ENCODE measurements at places on chromosomes 4 and X.

DNA sequence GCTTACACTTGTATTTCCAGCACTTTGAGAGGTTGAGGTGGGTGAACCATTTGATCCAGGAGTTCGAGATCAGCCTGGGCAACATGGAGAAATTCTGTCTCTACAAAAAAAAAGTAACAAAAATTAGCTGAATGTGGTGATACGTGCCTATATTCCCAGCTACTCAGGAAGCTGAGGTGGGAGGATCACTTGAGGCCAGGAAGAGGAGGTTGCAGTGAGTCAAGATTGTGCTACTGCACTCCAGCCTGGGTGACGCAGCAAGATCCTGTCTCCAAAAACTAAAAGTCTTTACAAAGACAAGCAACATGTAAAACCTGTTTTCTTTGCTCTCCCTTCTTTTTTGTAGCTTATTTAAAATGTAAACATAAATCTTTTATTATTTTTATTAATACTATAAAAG is 1156.1 kb downstream of the FAT4 start:
- no peak for DNase-seq

- DNase-seq: no peak
Measured at GRCh38 chrX:39764441-39764914, 333.3 kb downstream of the BCOR start.

- no peak for DNase-seq
Measured at GRCh38 chr4:184924516-184924915, 93.8 kb upstream of the HELT start.

- no peak for DNase-seq
Measured at GRCh38 chr4:41146716-41147506, 67.4 kb downstream of the APBB2 start.

- DNase-seq: no peak
Measured at GRCh38 chr4:156609421-156609820, 362.2 kb downstream of the PDGFC start.

GRCh38 chr4:158796370-158797140 is 27.7 kb downstream of the FNIP2 start:
- DNase-seq: no peak

GRCh38 chr4:162700815-162701361 is 465.8 kb downstream of the NAF1 start:
- no peak for DNase-seq

DNA sequence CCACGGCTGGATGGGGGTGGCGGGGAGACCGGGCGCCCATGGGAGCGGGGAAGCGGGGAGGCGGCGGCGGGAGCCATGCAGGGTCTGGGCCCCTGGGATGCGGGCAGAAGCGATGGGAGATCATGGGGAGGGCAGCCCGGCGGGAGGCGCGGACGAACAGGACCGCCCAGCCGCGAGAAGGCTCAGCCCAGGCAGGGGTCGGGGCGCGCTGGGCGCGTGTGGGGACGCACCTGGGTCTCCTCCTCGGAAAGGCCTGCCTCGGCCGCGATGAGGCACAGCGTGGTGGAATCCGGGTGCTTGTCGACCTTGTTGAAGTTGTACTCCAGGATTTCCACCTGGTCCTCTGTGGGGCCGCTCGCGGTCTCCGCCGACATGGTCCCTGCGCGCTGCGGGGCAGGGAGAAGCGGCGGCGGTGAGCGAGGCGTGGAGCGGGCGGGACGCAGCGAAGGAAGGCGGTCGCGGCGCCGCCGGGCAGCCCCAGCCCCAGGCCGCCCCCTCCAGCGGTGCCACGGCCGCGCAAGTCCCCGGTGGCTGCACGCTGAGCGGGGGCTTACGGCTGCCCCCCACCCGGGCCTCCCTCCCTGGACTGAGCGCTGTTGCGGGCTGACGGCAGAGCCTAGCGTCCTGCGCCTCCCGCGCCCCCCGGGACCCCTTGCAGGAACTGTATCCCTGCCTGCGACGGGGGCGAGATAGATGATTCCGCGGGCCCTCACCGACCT is 25.3 kb downstream of the HOPX start:
- DNase-seq: no peak

- DNase-seq: no peak
Measured at GRCh38 chr4:99552872-99553271, 11.0 kb downstream of the TRMT10A start.

DNA sequence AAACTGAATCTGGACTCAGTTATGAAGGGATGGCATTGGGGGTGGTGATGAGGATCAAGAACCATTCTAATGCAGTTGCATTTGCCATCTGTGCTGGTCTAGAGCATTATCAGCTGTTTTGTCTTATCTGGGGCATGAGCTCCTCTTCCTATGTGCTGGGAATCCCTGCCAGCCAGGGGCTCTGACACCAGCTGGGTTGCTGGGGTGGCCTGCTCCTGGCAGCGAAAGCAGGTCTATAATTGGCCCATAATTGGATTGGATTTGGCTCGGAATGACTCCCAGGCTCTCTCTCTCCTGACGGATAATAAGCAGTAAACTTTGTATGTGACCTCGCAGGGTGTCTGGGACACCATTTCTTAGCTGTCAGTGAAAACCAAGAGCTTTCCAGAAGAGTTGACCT is 34.1 kb downstream of the SMPX start:
- no peak for DNase-seq

- no peak for DNase-seq
Measured at GRCh38 chrX:64169988-64170387, 35.5 kb downstream of the AMER1 start.

DNA sequence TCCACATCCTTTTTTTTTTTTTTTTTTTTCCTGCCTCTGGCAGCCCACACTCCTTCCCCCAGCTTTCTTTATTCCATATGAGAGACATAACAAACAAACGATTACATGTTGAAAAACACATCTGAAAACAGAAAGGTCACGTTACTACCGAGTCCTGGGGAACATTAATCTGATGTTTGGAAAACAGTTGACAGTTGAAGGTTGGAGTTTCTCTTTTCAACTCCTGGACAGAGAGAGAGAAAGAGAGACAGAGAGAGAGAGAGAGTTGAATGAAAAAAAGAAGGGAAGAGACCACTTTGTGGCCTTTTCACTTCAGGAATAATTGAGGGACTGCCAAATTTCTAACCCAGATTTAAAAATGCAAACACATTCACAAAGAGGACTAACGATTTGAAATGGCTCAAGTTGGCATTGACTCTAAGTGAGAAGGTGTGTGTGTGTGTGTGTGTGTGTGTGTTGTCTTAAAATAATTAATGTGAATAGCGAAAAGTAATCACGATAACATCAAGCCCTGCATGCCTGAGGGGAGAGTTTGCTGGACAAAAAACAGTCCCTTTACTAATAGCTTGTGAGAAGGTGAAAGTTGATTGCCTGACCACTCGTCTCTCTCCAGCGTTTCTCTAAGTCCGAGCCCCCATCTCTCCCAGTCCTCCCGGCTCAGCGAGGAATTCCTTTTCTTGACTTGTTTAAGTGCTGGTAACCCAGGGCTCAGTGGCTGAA is 67.3 kb downstream of the FBXO8 start:
- DNase-seq: no peak

- DNase-seq: no peak
Measured at GRCh38 chrX:122220644-122221373, 963.3 kb upstream of the GRIA3 start.
